ENCODE measurements at places on chromosomes 3 and 15.

DNA sequence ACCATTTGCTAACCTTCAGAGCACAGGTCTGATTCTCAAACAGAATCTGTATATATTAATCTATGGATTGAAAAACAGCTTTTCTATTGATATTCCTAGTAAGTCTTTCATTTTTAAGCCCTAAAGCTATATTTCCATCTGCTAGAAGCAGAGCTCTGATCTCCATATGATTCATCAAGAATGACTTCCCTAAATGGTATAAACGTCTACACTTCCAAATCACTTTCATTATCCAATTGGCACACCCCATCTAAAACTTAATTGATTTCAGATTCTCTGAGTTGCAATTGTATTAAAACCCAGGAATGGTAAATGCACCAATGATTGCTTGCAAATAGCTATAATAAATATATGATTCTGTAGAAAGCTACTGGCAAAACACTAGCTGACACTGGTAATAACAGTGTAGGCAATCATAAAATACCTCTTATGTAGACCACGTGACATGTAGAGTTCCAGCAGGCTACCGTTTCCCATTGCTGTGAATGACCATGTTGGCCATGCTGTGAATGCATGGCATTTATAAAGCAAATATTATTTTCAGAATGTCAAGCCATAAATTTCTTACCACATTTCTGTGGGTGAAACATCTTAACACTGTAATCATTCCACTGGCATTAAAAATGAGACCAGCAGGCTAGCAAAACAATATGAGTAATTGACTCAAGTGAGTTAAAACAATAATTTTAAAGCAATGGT lies 226.0 kb downstream of the ZMAT3 start:
- DNase-seq: no peak

GRCh38 chr3:77835921-77836320 lies 796.0 kb downstream of the ROBO2 start:
- DNase-seq: no peak

GRCh38 chr3:66809595-66809958 lies 188.5 kb upstream of the KBTBD8 start:
- DNase-seq: no peak

DNA sequence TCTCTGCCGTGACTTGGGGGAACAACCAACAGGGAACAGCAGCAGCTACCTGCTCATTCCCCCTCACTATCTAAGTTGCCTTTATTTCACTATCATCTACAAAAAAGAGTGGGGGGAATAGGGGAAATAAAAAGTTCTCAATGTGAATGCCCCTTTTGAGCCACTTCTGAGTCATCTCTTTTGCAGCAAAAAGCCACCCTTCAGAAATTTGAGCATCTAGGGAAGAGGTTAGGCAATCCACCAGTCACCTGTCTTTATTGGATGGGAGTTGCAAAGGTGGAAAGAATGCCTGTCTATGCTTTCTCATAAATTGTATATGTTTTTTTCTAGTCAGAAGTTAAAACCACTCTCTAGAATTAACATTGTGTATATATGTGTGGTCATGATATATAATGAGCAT lies 41.1 kb downstream of the GPD1L start:
- no peak for DNase-seq

DNA sequence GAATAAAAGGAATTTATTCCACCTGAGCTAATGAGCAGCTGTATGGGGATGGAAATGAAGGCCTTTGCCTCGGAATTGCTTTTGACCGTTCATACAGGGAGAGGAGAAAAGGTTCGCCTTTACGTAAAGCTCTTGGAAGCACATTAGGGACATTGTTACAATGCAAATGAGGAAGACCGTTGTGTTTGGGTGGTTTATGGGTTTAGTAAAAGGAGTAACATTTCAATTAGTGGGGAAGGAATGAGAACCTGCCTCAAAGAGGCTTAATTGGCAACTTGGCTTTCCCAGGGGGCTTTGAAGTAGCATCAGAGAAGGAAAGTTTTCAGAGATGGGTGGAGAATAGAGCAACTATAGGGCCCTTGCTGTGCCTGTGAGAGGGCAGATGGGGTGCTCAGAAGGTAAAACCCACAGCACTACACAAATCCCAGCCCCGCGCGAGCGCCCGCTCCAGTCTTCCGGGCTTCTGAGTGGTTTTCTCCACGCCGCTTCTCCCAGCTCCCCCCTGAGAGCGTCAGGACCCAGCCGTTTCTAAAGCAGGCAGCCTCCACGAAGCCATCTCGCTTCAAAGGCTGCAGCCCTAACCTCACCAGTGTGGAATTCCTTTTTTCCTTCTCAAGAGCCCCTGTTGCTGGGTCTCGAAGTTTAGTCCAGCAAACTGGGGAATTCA lies 192.0 kb upstream of the HES1 start:
- no peak for DNase-seq
